Endodermal cell (in vitro differentiated cells): ENCODE measurements at places on chromosomes 11 and 22. TPM values are rescaled to one million over a fixed set of nuclear protein-coding genes. Genes with fewer than 3 reads are reported as not detected.
A peak's percentile ranks its signal among the peaks of the same experiment; 100 is the strongest.

DNA sequence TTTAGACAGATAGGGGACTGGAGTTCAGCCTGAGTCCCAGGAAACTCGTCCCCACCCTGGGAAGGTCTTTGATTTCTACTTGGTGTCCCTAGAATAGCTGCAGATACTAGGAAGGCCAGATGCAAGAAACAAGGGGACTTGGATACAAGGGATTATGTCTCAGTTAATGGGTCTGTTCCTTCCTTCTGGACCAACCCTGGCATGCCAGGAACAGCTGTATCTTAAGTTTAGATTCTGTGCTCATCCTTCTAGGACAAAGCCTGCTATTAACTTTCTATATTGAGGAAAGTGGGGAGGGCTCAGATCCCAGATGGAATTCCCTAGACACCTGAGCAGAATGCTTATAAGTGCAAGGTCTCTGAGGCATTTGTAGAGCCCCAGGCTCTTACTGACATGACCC lies 3.9 kb upstream of the OR52M1 start:
- H3K4me3 ChIP-seq: no peak overlapping the region
- H3K27me3 ChIP-seq: peaks cover 15% of the 10 kb centered on the region
- no peaks in the 10 kb centered on the region for H3K4me1 ChIP-seq
- DNase-seq: no peak
- H3K36me3 ChIP-seq: no peaks in the 10 kb centered on the region
- no peak overlapping the region for H3K27ac ChIP-seq

GRCh38 chr11:18699269-18699596 lies 654 bp downstream of the TMEM86A start:
- peak overlapping the region; percentile 89 for H3K4me3 ChIP-seq
- H3K27me3 ChIP-seq: peaks cover 9% of the 10 kb centered on the region
- peaks cover 4% of the 10 kb centered on the region for H3K36me3 ChIP-seq
- H3K27ac ChIP-seq: no peak overlapping the region
- peaks cover 5% of the 10 kb centered on the region for H3K4me1 ChIP-seq

GRCh38 chr11:104199053-104199452 lies 35.1 kb upstream of the PDGFD start:
- no peak for DNase-seq
- H3K4me3 ChIP-seq: no peak overlapping the region
- H3K36me3 ChIP-seq: no peaks in the 10 kb centered on the region
- no peak overlapping the region for H3K27ac ChIP-seq
- no peaks in the 10 kb centered on the region for H3K4me1 ChIP-seq
- no peaks in the 10 kb centered on the region for H3K27me3 ChIP-seq

- no peak overlapping the region for H3K27ac ChIP-seq
- H3K4me3 ChIP-seq: no peak overlapping the region
- no peaks in the 10 kb centered on the region for H3K27me3 ChIP-seq
- no peaks in the 10 kb centered on the region for H3K36me3 ChIP-seq
- no peaks in the 10 kb centered on the region for H3K4me1 ChIP-seq
- no peak for DNase-seq
These were observed 10.0 kb upstream of the SWAP70 start for GRCh38 chr11:9653871-9654270.

- DNase-seq: no peak
- peak overlapping the region; percentile 45 for H3K27ac ChIP-seq
- H3K4me3 ChIP-seq: no peak overlapping the region
- H3K36me3 ChIP-seq: no peaks in the 10 kb centered on the region
These were observed 17.1 kb downstream of the ZNRF3 start for GRCh38 chr22:28900379-28900925.

DNA sequence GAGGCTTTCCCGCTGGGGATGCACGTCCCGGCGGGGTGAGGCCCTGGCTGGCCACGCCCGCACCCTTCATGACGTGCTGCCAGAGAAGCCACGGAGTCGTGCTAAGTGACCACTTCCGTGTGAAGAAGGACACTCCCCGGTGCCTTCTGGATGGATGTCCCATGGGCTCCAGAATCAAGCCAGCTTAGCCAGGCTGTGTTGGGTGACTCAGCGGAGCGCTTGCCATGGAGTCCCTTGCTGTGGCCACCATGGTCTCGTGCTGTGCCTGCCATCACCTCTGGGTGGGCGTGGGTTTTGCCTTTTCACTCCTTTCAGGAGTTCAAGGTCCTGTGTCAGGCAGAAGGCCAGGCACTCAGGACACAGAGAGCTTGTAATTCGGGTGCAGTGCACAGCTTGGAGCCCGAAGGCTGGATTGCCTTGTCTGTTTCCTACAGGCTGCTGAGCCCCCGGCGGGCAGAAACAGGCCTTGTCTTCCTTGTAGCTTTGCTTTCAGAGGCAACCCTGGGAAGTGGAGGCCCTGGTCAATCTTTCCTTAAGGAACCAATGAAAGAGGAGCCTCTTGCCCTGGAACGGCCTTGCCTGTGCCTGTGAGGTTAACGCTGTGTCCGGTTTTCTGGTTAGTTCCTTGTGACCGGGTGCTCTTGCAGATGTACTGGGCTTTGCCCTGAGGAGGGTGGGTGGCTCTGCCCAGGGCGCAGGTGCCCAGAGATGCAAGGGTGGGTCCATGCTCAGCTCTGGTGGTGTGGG lies 268.6 kb downstream of the TBC1D22A start:
- DNase-seq: no peak
- no peak overlapping the region for H3K27ac ChIP-seq
- H3K4me1 ChIP-seq: peaks cover 12% of the 10 kb centered on the region
- H3K4me3 ChIP-seq: no peak overlapping the region
- no peaks in the 10 kb centered on the region for H3K36me3 ChIP-seq

DNA sequence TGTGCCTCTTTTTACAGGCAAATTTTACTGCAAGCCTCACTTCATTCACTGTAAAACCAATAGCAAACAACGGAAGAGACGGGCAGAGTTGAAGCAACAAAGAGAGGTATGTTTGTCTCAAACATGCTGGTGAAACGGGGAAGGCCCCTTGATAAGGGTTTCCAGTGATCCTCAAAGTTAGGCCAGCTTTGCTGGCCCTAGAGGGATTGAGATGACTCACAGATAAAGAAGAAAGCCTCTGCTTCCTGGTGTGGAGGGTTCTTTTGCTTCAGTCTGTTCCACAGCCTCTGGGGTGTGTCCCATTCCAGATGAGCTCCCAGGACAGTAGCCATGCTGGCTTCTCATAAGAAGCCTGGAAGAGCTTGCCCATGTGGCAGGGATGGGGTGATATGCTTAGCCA lies 118.9 kb upstream of the PARVA start:
- peaks cover 15% of the 10 kb centered on the region for H3K4me1 ChIP-seq
- H3K4me3 ChIP-seq: no peak overlapping the region
- no peak for DNase-seq
- no peak overlapping the region for H3K27ac ChIP-seq
- H3K27me3 ChIP-seq: no peaks in the 10 kb centered on the region

- peaks cover 16% of the 10 kb centered on the region for H3K4me1 ChIP-seq
- no peaks in the 10 kb centered on the region for H3K36me3 ChIP-seq
- DNase-seq: no peak
- H3K27me3 ChIP-seq: no peaks in the 10 kb centered on the region
These were observed 58.3 kb upstream of the SORL1 start for GRCh38 chr11:121393855-121394254.

GRCh38 chr22:35552196-35552842 lies 11.7 kb downstream of the RASD2 start:
- no peak overlapping the region for H3K4me3 ChIP-seq
- no peaks in the 10 kb centered on the region for H3K4me1 ChIP-seq
- no peak overlapping the region for H3K27ac ChIP-seq
- DNase-seq: peak; percentile 94
- no peaks in the 10 kb centered on the region for H3K36me3 ChIP-seq
- H3K27me3 ChIP-seq: peaks cover 6% of the 10 kb centered on the region

DNA sequence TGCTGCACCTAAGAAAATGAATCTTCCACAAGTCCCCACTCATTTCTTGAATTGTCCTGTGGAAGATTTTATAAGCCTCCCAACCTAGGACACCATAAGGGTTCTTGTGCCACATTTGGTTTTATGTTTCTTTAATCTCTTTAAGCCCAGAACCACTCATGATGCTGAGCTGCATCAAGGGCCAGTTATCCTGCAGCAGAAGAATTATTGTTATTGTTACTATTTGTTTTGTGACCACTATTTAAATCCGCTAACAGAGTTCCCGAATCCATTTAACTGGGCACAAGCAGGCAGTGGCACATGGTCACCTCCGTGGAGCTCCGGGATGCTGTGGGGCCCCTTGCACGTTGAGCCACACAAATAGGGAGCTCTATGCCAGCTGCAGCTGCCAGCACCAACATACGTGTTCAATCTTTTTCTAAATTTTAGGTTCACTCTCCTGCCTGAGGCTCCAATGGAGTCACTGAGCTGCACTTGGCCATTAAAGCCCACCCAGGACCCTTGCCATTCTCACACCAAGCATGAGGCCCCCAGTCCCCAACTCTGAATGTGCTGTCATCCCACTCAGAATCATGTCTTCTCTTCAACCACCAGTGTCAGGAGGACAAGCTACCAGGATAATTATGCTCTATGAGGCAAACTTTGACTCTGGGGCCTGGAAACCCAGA lies 60.6 kb downstream of the DGCR2 start:
- H3K4me1 ChIP-seq: no peaks in the 10 kb centered on the region
- H3K27me3 ChIP-seq: no peaks in the 10 kb centered on the region
- peaks cover 66% of the 10 kb centered on the region for H3K36me3 ChIP-seq
- no peak overlapping the region for H3K4me3 ChIP-seq
- H3K27ac ChIP-seq: no peak overlapping the region

DNA sequence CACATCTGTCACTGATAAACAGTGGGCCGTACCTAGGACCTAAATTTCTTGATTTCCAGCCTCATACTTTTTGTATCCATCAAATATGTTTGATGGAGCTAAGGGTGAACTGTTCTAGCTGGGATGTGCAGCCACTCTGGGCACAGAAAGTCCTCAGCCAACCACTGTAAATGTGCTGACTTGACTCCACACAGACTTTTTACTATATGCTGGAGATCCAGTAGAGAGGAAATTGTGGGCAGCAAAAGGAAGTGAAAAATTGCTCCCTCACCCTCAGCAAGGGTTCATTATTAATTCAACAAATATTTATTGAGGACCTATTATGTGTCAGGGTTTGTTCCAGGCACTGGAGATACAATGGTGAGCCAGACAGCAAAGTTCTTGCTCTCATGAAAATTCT lies 54.2 kb upstream of the AMPD3 start:
- DNase-seq: no peak
- H3K36me3 ChIP-seq: no peaks in the 10 kb centered on the region
- no peak overlapping the region for H3K4me3 ChIP-seq

- peaks cover 9% of the 10 kb centered on the region for H3K4me1 ChIP-seq
- H3K27ac ChIP-seq: no peak overlapping the region
- H3K36me3 ChIP-seq: no peaks in the 10 kb centered on the region
- no peak for DNase-seq
These were observed 104.8 kb upstream of the CADM1 start for GRCh38 chr11:115608976-115609375.

- H3K27me3 ChIP-seq: no peaks in the 10 kb centered on the region
- no peak overlapping the region for H3K27ac ChIP-seq
- no peak overlapping the region for H3K4me3 ChIP-seq
- no peaks in the 10 kb centered on the region for H3K36me3 ChIP-seq
These were observed 58.1 kb downstream of the CHRDL2 start for GRCh38 chr11:74672956-74673692.

- no peak overlapping the region for H3K4me3 ChIP-seq
- no peaks in the 10 kb centered on the region for H3K27me3 ChIP-seq
- no peak overlapping the region for H3K27ac ChIP-seq
- DNase-seq: peak; percentile 89
These were observed 45.7 kb downstream of the TXN2 start for GRCh38 chr22:36435516-36436415.

GRCh38 chr11:62958547-62959421 lies 26.0 kb downstream of the SLC22A6 start:
- H3K4me1 ChIP-seq: no peaks in the 10 kb centered on the region
- H3K36me3 ChIP-seq: no peaks in the 10 kb centered on the region
- H3K27ac ChIP-seq: no peak overlapping the region
- H3K27me3 ChIP-seq: no peaks in the 10 kb centered on the region
- no peak for DNase-seq

GRCh38 chr11:17475666-17476316 lies 854 bp downstream of the ABCC8 start:
- H3K4me1 ChIP-seq: no peaks in the 10 kb centered on the region
- H3K27ac ChIP-seq: no peak overlapping the region
- no peaks in the 10 kb centered on the region for H3K36me3 ChIP-seq
- DNase-seq: peak; percentile 73
- H3K4me3 ChIP-seq: peak overlapping the region; percentile 77

The GRM5 gene
- total RNA-seq: 0.07 TPM in 1 of 3 replicates, not detected in the others

The NNMT gene
- not detected in 2 replicates for total RNA-seq

The GUCY1A2 gene
- total RNA-seq: 3.3 to 6.5 TPM (median 5.3 TPM) in 3 replicates

The ACTN3 gene
- 5.3 to 20.0 TPM (median 5.9 TPM) in 3 replicates for total RNA-seq

The MPEG1 gene
- not detected in 3 replicates for total RNA-seq

The BTG4 gene
- total RNA-seq: not detected in 2 replicates

The AIFM3 gene
- total RNA-seq: 2.4 to 2.8 TPM (median 2.7 TPM) in 3 replicates

The ZNF214 gene
- 7.0 and 8.0 TPM in 2 replicates for total RNA-seq
